A375 (cell line): ENCODE measurements at places on chromosomes 7 and 10. TPM values are rescaled to one million over a fixed set of nuclear protein-coding genes. Genes with fewer than 3 reads are reported as not detected.

The TRIM74 gene
- 0.15 TPM in 1 of 2 replicates, not detected in the other for total RNA-seq

The OR2A2 gene
- not detected in 2 replicates for total RNA-seq

The OR13A1 gene
- not detected in 2 replicates for total RNA-seq

The ATP6V0A4 gene
- 4.1 and 5.1 TPM in 2 replicates for total RNA-seq

The RELN gene
- total RNA-seq: under 0.01 TPM in 1 of 2 replicates, not detected in the other

The PRSS1 gene
- total RNA-seq: not detected in 2 replicates

The ZSCAN21 gene
- total RNA-seq: 11.2 and 14.6 TPM in 2 replicates

The TAS2R4 gene
- 0.05 and 0.19 TPM in 2 replicates for total RNA-seq
